ENCODE measurements at places on chromosomes 16 and 17.

- DNase-seq: no peak
Measured at GRCh38 chr17:66469890-66470289, 167.5 kb downstream of the PRKCA start.

GRCh38 chr17:39628655-39629493 is 2.1 kb downstream of the PPP1R1B start:
- no peak for DNase-seq

DNA sequence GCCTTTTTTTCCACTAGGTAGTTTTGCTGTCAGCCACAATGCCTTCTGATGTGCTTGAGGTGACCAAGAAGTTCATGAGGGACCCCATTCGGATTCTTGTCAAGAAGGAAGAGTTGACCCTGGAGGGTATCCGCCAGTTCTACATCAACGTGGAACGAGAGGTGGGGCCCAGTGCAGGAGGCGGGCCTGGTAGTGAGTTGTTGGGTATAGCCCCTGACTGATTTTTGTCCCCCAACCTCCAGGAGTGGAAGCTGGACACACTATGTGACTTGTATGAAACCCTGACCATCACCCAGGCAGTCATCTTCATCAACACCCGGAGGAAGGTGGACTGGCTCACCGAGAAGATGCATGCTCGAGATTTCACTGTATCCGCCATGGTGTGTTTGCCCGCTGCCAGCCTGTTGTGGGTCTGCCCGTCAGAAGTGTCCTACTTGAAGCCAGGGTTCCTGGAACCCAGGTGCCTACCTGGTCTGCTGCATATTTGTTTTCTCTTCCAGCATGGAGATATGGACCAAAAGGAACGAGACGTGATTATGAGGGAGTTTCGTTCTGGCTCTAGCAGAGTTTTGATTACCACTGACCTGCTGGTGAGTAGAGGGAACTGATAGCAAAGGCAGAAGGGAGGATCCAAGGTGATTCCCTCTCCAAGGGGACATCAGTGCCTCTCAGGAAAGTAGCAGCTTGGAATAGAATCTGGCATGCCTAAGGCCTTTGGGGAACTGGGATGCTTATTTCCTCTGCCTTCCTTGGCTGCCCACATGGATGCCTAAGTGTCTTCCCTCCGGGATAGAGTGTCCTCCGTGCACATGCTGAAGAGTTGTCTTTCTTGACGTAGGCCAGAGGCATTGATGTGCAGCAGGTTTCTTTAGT is 1.9 kb upstream of the CD68 start:
- DNase-seq: no peak

- DNase-seq: no peak
Measured at GRCh38 chr16:50868577-50868976, 126.7 kb downstream of the CYLD start.

DNA sequence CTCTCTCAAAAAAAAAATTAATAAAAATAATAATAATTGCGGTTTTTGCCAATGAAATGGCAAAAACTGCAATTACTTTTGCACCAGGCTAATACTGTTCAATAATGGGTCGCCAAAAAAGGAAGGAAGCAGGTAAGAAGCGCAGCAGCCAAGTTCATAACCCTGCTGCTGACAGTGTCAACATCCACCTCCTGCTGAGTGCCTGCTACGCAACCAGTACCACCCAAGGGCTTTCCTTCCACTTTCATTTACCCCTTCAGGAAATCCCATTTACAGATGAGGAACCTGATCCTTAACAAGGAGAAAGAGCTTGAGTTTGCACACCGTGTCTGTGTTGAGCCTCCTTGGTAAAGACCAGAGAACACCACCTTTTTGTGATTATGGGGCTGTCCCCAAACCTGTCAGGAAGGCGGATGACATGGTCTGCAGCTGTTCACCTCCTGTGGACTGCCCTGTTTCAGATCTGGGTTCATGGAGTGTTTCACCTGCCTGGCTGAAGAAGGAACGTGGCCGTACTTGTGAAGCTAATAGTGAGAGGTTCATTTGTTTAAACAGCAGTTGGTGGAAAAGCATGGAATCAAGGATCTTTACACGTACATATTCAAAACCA is 378.0 kb downstream of the SLC39A11 start:
- peak; percentile 59 for DNase-seq

GRCh38 chr16:50657241-50657640 is 23.9 kb downstream of the SNX20 start:
- DNase-seq: no peak

- no peak for DNase-seq
Measured at GRCh38 chr16:75617121-75617520, 6.0 kb downstream of the ADAT1 start.

- no peak for DNase-seq
Measured at GRCh38 chr16:14452066-14452465, 178.0 kb downstream of the PARN start.

GRCh38 chr17:82006468-82007227 is 16.0 kb downstream of the CENPX start:
- no peak for DNase-seq

GRCh38 chr16:17325476-17326143 is 145.2 kb downstream of the XYLT1 start:
- DNase-seq: no peak

- no peak for DNase-seq
Measured at GRCh38 chr17:79223953-79224352, 149.3 kb downstream of the ENGASE start.

DNA sequence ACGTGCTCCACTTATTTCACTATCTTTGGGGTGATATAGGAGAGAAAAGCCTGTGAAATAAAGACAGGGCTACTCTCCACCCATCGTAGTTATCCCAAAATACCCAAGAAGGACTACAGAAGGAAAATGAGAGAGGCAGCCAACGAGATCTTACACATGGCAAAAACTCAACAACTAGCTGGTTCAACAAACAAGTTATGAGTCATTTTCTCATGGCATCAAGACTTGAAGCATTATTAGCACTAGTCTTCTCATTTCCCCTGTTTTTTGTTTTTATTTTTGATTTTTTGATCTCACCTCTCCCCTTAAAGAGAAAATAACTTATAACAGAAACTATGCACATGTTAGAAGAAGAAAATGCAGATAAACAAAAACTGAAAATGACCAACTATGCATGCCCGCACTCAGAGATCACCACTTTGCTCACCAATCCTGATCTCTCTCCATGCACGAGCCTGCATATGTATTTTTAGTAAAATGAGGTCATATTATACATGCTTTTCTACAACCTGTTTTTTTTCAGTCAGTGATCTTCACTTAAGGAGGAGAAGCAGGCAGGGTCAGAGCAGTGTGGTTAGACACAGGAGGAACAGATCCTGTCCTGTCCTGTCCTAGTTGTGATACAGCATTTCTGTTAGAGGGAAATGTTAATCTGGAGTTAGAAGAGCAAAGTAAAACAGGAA is 22.8 kb downstream of the FAM117A start:
- DNase-seq: peak; percentile 66

DNA sequence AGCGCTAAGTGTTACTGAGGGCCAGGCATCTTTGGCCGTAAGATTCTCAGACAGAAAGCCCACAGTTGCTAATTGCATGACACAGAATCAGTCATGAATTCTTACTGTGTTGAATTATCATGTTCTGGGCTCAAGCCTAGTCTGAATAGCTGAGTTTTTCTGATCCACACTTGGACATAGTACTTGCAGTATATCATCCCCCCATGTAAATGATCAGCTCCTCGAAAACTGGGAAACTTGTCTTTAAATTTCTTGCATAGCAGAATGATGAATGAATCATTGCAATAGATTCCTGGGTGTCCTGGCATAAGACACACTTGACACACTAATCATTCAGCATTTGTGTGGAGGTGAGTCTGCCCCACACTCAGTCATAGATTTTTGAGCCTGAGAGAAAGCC is 2.2 kb downstream of the MLYCD start:
- DNase-seq: no peak

GRCh38 chr16:88878967-88879787 is 12.7 kb upstream of the PABPN1L start:
- no peak for DNase-seq

- DNase-seq: no peak
Measured at GRCh38 chr17:74968361-74968780, 4.2 kb downstream of the HID1 start.

DNA sequence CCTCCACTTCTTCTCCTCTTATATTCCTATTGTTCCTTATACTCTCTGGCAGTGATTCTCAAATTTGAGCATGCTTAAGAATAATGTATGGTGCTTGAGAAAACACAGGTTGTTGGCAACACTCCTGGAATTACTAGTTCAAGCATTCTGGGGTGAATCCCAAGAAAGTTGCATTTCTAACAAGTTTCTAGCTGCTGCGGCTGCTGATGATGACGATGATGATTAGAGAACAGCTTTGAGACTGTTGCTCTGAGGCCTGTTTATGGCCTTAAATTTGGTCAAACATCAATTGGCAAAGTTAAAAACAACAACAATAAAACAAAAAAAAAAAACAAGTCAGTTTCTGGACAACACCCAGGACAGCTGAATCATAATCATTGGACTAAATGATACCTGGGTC is 961.9 kb downstream of the CDH11 start:
- DNase-seq: no peak

- DNase-seq: no peak
Measured at GRCh38 chr17:63224644-63225043, 221.5 kb downstream of the CYB561 start.

- DNase-seq: no peak
Measured at GRCh38 chr16:65281586-65281985, 159.7 kb upstream of the CDH11 start.

GRCh38 chr16:85709766-85710585 is 21.2 kb upstream of the GINS2 start:
- DNase-seq: no peak

GRCh38 chr16:51877686-51878085 is 669.3 kb downstream of the TOX3 start:
- no peak for DNase-seq

- DNase-seq: no peak
Measured at GRCh38 chr17:80168371-80168770, 1.5 kb upstream of the CARD14 start.

DNA sequence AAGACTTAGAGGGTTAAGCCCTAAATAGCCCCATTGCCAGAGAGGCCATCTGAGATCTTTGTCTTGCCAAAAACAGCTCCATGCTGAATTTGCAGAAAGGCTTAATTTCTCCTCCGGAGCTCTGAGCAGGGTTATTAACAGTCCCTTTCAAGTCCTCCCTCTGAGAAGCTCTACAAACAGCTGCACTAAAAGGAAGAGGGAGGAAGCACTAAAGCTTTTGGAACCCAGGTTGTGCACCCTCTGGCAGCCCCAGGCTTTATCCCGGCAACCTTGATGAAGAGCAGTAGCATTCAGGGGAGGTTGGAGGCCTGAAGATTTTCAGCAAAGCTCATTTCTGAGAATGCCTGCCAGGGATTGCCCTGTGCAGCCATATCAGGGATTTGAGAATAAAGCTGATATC is 554.7 kb downstream of the RBFOX1 start:
- no peak for DNase-seq

GRCh38 chr17:49776551-49777300 is 11.8 kb upstream of the KAT7 start:
- no peak for DNase-seq

DNA sequence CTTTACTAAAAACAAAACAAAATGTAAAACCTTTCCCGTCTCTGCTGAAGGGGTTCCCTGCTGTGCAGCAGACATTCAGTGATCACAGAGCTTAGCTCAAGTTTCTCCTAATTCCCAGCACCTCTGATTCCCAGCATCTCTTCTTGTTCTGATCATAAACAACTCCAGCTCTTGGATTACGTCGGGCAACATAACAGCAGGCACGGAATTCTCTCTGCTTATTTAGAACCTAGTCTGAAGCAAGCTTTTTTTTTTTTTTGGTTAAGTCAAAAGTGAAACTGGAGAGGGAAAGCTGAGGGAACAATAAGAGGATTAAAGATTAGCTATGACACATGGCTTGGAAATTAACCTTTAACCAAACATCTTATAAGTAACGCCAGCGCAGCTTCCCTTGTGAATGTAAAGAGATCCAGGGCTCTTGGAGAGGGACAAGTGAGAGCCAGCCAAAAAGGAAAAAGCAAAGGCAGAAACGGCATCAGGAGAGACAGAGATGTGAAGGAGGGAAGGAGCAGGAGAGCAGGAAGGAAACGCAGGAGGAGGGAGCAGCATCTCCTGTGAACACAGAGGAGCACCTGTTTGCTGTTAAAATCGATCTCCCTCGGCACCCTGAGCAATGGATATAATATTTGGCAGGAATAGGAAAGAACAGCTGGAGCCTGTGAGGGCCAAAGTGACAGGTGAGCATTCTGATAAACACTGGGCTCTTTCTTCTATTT is at the start of gene BCO1:
TSS of gene BCO1 (plus strand) at position 394 of the 716 bp plus-strand sequence. CDS start at position 614, 220 bp downstream.
- no peak for DNase-seq

GRCh38 chr16:86572041-86572521 is 5.5 kb downstream of the FOXC2 start:
- no peak for DNase-seq
